Temporal lobe (tissue), 4 donors: ENCODE measurements at places on chromosomes 7 and 10. TPM values are rescaled to one million over a fixed set of nuclear protein-coding genes. Genes with fewer than 3 reads are reported as not detected.

Gene CYP3A5
- under 0.01 TPM for total RNA-seq

Gene GPR37
- total RNA-seq: 20.9 TPM

Gene GLI3
- total RNA-seq: 12.3 TPM

Gene CLDN3
- not detected for total RNA-seq

Gene TMEM229A
- total RNA-seq: 0.74 TPM

Gene KCP
- 0.25 TPM for total RNA-seq

Gene GNAI1
- total RNA-seq: 161 TPM

Gene GIMAP7
- 1.5 TPM for total RNA-seq

Gene FOXP2
- 19.2 TPM for total RNA-seq

Gene HNRNPH3
- 67.4 TPM for total RNA-seq

Gene TMEM248
- 36.6 TPM for total RNA-seq

Gene MRPS33
- total RNA-seq: 13.5 TPM

Gene PRKAR2B
- 174 TPM for total RNA-seq

Gene ZNF117
- 40.8 TPM for total RNA-seq

Gene IFIT1B
- 0.49 TPM for total RNA-seq

Gene LLCFC1
- not detected for total RNA-seq

Gene OPALIN
- total RNA-seq: not detected

Gene STAG3
- 0.74 TPM for total RNA-seq

Gene AKR1C2
- 21.9 TPM for total RNA-seq

Gene PRSS37
- total RNA-seq: not detected

Gene LDB3
- 0.25 TPM for total RNA-seq

Gene GDI2
- 327 TPM for total RNA-seq

Gene FOXI2
- total RNA-seq: not detected

Gene ACSM6
- not detected for total RNA-seq

Gene POM121C
- 12.5 TPM for total RNA-seq

Gene GHRHR
- 2.2 TPM for total RNA-seq

Gene TCAF2
- total RNA-seq: 0.49 TPM

Gene EVX1
- not detected for total RNA-seq

Gene NUPR2
- not detected for total RNA-seq

Gene PAXIP1
- total RNA-seq: 7.9 TPM

Gene OR2A1
- under 0.01 TPM for total RNA-seq

Gene PKD2L1
- 0.25 TPM for total RNA-seq

Gene FAM20C
- total RNA-seq: 16.2 TPM

Gene POLR2J
- total RNA-seq: 7.9 TPM

Gene NYAP1
- 29.7 TPM for total RNA-seq

Gene PNLIPRP3
- total RNA-seq: not detected

Gene GIMAP6
- total RNA-seq: 2.7 TPM

Gene SDK1
- total RNA-seq: 30.7 TPM

Gene MYO1G
- 0.25 TPM for total RNA-seq
